ENCODE measurements at places on chromosomes 16 and 17.

- no peak for DNase-seq
These were observed 10.7 kb upstream of the NOS2 start for GRCh38 chr17:27810902-27811557.

DNA sequence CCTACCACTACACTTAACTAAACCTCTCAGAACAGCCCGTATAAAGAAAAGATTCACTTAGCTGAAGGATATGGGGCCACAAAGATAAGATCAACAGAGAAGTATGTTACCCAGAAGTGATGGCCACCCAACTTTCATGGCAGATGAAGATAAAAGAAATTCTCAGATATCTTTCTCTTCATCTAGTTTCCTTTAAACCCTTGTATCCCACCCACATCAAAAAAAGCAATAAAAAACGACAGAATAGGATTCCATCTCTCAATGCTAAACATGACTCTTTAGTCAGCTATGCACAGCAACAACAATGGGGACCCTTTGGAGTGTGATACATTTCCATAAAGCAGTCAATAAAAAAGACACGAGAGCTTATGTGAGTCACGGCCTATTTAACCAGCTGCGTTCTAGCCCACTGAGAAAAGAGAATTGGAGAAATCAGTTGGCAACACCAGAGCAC is 86.6 kb downstream of the SNX11 start:
- no peak for DNase-seq

- no peak for DNase-seq
These were observed 34.1 kb upstream of the CDC6 start for GRCh38 chr17:40253565-40253964.

GRCh38 chr17:17934214-17934613 is 38.0 kb downstream of the TOM1L2 start:
- no peak for DNase-seq
